ENCODE measurements at places on chromosomes 5 and 9.

GRCh38 chr9:98714833-98715232, 6.1 kb upstream of the GABBR2 start:
- no peak for DNase-seq

DNA sequence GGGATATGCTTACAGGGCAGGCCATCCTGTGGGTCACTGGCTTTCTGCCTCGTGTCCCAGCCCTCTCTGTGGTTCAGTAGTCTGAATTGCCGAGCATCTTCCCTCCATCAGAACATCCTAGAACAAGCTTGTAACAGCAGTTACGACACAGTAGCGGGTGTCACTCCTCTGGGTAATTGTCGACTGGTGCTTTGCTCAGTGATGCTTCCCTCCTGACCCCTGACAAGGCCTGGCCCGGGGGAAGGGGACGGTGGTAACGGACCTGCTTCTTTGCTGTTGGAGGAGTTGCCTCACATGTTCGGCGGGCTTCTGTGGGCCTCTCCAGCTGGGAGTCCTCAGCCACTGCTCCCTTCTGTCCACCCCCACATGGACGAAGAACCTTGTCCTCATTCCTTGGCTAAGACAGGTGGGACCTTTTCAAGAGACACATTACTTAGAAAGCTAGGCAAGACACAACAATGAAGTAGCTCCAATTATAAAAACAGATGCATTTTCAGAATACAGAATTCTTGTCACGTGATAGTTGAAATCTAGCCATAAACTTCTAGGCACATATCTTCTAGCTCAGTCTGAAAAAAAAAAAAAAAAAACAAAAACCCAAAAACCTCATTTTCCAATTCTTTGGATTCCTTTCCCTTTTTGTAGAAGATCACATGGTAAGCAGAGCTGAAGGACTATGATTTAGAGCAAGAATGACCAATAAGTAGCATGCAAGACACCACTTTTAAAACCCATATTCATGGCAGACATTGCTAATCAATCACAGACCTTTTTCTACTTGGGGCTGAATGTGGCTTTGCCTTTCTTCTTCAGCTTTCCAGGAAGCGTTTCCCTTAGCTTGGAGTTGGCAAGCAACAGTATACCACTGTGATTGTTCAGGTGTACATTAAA, 25.0 kb downstream of the HMCN2 start:
- DNase-seq, result peak; percentile 81

GRCh38 chr9:25700430-25700829, 22.2 kb upstream of the TUSC1 start:
- DNase-seq, result no peak

- no peak for DNase-seq
Measured at GRCh38 chr5:96066386-96066719, 104.7 kb upstream of the ELL2 start.

GRCh38 chr5:73355108-73355507, 93.5 kb downstream of the FOXD1 start:
- peak; percentile 40 for DNase-seq

DNA sequence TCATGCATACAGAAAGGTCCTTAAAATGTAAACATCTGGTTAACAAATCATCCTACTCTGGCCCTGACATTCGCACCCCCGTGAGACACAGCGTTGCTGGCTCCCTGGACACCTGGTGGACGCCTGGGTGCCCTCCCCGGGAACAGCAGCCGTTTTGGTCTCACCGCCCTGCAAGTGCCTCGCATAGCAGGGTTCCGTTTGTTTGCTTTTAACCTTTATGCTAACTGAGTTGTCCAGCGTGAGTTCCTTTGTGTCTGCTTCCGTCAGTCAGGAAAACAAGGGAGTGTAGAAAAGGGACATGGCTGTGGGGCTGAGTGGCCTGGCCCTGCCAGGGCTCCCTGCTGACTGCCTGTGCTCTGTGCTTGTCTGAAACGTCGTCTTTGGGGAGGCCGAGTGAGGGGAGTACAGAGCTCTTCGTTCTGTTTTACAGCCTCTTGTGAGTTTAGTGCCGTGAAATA, 91.8 kb upstream of the CACNA1B start:
- DNase-seq, result no peak

DNA sequence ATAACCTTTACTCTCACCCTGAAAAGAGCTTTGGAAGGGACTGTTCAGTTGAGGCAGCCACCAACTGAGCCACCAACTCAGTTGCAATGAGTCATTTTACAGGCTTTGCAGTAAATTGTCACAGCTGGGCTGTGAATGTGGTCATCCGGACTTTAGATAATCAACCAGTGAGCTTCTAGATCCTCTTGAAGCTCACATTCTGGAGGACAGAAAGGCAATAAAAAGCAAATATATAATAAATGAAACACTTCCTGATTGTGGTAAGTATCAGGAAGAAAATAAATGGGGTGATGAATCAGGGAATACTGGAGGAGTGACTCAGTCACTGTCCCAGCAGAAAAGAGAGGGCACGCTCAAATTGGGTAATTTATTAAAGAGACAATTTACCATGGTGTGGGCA, 13.2 kb upstream of the C5orf58 start:
- DNase-seq, result peak; percentile 80

DNA sequence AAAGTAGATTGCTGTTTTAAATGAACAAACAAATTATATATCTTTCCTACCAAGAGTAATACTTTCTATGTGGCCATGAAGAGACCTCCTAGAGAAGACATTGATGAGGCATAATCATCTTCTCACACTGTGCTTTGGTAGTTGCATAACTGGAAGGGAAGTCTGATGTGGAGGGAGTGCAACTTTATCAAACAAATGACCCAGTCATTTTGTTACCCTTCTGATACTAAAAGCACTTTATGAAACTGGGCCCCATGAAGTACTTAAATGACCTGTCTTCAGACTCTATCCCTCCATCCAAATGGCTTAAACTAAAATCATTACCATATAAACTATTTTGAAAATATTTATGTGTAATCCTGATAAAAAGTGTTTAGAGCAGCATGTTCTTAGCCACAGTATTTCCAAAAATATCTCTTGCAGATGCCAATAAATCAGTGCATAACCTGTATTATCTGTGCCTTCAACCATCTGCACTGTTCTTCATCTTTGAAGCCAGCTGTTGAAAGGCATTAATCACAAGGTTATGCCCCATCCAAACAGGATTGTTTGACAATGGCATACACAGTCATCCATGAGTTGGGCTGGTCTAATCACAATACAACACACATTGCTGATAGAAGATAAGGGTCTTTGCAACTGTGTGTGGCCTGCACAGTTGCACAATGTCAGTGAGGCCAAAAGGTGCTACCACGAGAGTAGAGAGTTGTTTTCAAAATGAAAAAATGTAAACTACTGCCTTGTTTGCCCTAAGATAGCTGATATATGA, 31.9 kb upstream of the MIER3 start:
- no peak for DNase-seq

DNA sequence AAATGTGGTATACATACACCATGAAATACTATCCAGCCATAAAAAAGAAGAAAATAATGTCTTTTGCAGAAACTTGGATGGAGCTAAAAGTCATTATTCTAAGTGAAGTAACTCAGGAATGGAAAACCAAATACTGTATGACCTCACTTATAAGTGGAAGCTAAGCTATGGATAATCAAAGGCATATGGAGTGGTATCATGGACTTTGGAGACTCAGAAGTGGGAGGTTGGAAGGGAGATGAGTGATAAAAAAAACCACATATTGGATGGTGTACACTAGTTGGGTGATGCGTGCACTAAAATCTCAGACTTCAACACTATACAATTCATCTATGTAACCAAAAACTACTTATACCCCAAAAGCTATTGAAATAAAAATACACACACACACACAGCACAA, 24.5 kb downstream of the ADAMTS12 start:
- peak; percentile 48 for DNase-seq

- DNase-seq, result no peak
Measured at GRCh38 chr5:96048763-96049162, 87.1 kb upstream of the ELL2 start.

DNA sequence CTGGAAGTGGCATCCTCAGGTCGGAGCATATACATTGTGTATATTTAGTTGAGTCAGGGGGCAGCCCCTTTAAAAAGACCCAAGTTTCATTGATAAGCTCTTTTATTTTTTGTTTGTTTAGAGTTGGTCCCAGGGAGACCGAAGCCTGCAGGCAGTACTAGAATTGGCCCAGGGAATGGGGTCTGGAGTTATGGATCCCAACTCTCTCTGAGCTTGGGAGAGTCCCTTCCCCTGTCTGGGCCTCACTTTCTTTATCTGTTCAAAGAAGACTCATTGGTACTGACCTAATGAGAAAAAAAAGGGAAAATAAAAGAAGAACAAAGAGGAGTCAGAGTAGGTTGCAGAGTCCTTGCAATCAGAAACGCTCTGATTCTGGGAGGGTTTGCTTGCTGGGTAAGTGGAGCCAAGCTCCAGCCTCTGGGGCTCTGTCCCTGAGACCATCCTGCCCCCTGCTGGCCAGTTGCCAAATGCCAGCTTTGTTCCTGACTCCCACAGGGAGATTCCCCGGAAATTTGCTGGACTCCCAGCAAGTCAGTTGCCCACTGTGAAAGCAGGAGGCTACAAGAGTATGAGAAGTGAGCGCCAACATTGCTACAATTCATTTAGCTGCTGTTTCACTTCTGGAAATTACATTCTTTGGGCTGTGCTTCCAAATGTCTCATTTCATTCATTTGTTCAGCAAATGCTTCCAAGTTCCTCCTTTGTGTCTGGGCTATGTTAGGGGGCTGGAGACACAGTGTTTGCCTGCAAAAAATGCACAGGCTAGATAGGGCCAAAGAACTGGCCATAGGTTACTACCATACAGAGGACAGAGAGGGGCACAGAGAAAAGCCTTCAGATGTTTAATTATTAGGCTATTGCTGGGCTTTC, 156.2 kb downstream of the MELK start:
- peak; percentile 45 for DNase-seq
